ENCODE measurements at places on chromosomes 1 and 21.

GRCh38 chr1:185418472-185418871 lies 101.4 kb upstream of the IVNS1ABP start:
- no peak for DNase-seq

DNA sequence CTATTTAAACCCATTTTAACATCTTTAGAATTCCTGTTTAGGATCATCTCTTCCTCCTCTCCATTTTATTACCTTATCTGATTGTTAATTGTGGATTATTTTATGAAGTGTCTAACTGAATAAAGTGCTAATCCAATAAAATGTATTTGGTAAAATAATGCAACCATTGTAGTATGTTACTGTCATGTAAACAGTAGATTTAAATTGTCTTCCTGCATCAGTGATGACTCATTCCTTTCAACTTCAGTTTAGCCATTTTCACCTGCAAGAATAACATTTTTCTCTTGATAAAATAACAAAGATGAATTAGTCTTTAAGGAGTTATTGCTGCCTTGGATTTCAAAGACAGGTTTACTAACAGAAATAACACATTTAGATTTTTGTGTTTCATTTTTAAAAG lies 5.4 kb downstream of the PPP2R5A start:
- DNase-seq, result no peak

DNA sequence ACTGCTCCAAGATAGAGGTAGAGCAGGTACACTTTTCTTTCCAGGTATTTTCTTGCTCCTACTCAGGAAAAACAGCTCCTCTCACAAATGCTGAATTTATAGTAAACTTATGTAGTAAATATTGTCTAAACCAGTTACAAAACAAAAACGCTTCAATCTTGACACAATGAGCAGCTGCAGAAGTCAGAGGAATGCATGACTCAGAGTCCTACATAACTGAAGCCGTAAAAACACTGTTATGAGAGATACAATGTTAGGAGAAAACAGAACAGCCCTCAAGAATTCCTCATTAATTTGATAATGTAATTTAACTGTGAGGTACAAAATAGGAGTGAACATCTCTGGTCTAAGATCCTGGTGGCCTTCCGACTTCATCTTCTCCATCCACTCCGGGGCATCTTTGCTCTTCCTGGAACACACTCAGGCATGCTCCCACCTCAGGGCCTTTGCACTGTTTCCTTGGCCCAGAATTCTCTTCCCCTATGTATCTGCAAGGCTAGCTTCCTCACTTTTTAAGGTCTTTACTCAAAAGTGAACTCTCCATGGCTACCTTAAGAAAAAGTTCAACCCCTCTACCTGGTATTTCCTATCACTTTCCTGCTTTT lies 138.5 kb downstream of the SLC45A1 start:
- no peak for DNase-seq

DNA sequence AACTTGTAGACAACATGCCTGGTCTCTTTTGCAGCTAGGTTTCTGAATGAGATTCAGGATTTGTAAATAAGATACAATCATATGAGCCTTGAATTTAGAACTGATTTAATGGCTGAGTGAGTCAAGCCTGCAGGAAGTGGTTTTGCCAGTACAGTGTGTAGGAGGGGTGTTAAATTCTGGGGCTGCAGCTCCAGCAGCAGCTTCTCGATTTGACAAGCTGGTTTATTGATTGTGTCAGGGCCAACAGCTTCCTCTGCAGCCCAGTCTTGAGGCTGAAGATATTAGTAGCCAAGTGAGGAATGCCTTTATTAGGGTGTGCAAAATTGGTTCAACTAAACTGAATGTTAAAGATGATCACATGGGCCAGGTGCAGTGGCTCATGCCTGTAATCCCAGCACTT lies 11.5 kb upstream of the PLA2G5 start:
- no peak for DNase-seq

GRCh38 chr1:53574621-53575020 lies 115.4 kb downstream of the DMRTB1 start:
- no peak for DNase-seq

DNA sequence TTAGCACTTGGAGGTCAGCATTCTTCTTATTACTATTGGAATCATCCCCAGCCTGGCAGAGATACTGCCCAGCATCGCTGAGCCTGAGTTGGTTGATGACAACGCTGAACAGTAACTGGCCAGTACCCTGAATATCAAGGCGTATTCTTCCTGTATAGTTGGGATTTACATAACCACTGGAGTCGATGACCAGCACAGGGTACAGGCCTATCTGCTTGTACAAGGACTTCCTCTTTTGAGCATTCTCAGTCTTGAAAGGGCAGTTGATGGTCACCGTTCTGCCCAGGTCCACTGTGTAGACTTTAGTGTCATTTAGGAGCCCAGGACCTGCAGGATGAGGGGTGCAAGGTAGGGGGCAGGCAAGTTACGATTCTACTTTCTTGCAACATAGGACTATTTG lies 8.8 kb downstream of the PIGR start:
- no peak for DNase-seq

DNA sequence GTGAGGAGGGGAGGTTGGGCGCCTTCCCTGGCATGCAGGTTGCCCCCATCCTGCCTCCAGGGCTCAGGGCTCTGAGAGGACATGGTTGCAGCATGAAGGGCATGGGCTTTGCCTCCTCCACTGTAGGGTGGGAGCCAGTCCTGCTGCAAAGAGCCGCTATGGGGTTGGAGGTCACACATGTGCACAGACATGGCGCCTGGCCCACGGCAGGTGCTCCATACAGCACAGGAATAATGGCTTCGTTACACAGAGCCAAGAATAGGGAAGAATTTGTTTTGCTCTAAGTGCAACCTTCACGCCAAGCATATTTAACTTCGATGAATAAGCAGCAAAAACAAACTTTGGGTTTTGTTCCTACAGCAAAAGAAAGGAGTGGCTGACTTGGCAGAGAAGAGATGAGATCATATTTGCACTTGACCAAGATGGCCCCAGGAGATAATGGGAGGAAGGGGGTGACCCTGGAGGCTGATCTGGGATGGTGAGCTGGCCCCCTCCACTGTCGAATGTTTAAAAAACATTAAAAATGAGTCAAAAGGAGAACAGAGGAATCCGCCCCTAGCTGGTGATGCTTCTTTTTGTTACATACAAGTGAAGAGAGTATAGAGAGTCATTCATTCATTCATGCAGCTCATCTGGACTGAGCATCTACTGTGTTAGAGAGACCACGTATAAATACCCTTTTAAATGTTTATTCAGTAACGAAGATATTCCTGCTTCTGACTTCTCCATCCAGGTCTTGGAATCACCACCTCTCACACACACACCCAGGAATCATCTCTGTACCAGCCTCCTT lies 12.4 kb upstream of the C2CD2 start:
- peak; percentile 47 for DNase-seq

Measured in T1000 (cell line).